Progenitor cell of endocrine pancreas (in vitro differentiated cells): ENCODE measurements at places on chromosomes 1 and 21.

DNA sequence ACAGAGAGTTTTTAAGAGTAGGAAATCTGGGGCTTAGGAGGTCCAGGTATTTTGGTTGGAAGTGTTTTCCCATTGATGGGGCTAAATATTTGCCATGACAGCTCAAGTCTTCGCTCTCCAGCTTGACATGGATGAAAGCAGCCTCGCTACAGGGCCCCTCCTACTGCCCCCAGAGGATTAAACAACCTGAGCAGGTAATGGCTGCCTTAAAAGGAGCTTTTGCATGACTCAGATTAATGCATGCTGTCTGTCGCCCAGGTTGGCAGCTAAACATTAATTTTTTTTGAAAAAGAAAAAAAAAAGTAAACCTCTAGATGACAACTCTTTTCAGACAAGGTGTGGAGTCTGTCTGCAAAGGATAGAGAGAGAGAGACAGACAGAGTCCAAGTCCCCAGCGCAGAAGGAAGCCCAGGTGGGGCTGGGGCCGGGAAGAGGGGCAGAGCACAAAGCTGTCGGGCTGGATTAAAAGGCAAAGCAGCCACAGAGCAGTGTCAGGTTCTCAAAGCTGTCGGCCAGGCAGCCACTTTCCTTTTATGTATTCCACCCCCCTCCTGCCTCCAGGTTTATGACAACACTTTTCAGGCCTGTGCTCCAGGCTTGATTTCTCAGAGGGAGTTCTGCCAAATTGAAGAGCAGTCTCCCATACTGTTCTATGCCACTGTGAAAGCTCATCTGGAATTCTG is 127.9 kb downstream of the CLIC6 start:
- no peak for DNase-seq

DNA sequence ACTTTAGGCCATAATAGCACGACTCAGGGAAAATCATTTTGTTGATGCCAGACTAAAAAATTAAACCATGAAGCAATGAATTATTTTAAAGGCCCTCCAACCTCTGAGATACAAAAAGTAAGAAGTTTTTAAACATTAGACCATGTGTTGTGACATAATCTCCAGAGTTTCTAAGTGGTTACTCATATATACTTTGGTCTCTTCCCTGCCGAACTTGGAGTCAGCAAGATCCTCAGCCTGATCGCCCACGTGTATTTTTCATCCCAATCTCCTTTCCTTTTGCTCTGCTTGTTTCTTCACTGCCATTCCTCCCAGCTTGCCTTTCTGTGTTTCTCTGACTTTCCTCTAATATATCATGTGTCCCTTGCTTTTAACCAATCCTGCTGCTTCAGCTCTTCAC is 3.8 kb downstream of the ARV1 start:
- no peak for DNase-seq

GRCh38 chr1:99551812-99552614 is 93.9 kb upstream of the PALMD start:
- DNase-seq = no peak

- DNase-seq = no peak
These were observed 85.1 kb downstream of the CLDN17 start for GRCh38 chr21:30081506-30081905.

GRCh38 chr21:39006571-39007311 is 176.5 kb downstream of the PSMG1 start:
- no peak for DNase-seq

GRCh38 chr1:236794585-236795034 is 482 bp upstream of the MTR start:
- DNase-seq = no peak

GRCh38 chr1:116374353-116375147 is 1.5 kb downstream of the ATP1A1 start:
- no peak for DNase-seq

DNA sequence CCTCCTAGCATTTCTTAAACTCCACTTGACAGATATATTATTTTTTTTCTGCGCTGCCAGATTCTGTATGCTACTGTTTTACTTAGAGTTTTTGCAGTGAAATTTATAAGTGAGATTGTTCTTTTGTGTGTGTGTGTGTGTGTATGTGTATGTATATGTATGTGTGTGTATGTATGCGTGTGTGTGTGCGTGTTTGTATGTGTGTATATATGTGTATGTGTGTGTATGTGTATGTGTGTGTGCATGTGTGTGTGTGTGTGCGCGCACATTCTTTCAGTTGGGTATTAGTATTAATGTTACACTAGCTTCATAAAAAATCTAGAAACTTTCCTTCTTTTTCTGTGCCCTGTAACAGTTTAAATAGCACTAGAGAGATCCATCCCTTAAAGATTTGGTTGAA is 152.6 kb upstream of the CSF3R start:
- DNase-seq = no peak

- peak; percentile 23 for DNase-seq
These were observed 17.8 kb upstream of the MYCL start for GRCh38 chr1:39919545-39919944.

DNA sequence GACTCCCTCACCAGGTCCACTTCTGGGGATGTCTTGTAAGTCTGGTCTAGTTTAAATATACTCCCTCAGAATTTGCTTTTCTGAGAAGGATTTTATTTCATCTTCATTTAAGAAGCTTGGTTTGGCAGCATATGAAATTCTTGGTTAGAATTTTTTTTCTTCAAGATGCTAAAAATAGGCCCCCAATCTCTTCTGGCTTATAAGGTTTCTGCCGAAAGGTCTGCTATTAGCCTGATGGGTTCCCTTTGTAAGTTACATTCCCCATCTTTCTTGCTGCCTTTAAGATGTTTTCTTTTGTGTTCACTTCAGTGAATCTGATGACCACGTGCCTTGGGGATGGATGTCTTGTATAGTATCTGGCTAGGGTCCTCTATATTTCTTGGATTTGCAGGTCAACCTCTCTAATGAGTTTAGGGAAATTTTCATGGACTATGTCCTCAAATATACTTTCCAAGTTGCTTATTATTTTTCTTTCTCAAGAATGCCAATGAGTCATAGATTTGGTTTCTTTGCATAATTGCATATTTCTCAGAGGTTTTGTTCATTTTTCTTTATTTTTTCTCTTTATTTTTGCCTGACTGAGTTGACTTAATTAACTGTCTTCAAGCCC is 19.4 kb downstream of the TCP10L start:
- DNase-seq = no peak

GRCh38 chr1:116434849-116435248 is 61.8 kb downstream of the ATP1A1 start:
- DNase-seq = no peak

DNA sequence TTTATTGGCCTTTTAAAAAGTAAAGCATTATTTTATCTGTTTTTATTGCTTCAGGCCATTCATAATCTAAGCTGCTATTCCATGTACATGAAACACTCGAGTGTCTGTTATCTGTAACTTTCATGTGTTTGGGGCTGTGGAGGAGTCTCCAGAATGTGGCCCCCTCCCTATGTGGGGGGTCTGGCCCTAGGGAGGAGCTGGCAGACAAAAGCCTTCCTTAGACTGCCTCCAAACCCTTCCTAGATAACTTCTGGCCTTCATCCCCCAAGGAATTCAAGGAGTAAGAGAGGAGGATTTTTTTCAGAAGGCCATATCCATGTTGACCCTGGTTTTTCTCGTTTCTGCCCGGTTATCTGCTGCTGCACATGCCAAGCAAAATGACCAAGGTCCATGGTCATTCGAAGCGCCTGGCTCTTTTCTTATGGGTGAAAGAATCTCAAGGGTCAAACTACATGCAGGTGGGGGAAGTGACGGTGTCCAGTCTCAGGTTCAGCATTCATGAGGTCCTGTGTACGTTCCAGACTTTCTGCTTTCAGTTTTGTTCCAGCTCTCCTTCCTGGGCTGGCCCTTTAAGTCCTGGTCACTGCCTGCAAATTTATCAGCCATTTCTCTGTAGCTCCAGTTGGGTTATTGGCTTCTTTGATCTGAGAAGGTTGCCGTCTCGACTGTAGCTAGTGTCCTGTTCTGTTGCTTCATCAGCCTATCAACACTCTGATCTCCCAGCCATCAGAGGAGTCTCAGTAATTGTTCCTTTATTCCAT is 8.3 kb downstream of the TENT5C start:
- DNase-seq = no peak

DNA sequence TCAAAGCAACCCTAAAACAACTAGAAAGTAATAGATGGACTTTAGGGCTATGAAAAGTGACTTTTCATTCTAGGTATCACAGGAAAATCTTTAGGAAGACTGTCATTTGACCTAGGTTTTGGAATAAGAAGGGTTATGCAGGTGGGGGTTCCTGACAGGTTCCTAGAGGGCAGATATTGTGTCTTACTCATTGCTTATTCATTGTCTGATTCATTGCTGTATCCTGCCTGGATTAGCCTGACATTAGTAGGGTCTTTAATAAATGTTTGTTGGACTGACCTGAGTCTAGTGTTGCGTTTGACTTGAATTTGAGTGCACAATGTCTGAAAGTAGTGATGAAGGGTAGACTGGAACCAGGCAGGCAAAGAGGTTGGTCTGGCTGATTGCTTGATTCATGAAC is 6.0 kb downstream of the FNBP1L start:
- no peak for DNase-seq

DNA sequence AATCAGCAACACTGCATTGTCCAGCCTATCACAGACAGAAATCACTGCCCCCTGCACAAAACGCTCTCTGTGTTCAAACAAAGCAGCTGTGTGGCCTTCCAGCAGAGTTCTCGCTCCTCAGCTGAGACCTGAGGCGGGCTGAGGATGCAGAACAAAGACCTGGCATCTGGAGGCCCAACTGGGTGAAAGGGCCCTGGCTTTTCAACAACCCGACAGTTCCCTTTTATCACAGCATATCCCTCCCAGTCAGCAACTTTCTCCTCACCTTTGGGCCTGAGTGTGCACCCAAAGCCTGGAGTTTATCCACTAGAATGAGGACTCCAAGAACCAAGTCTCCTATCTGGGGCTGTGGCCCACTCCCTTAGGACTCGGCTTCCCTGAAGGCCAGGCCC is 42.6 kb upstream of the A3GALT2 start:
- no peak for DNase-seq

GRCh38 chr1:64775113-64775512 is 30.2 kb downstream of the RAVER2 start:
- DNase-seq = no peak

GRCh38 chr1:48084826-48085225 is 87.6 kb upstream of the TRABD2B start:
- DNase-seq = no peak
